Activated CD4-positive, CD25-positive, alpha-beta regulatory T cell (primary cell): ENCODE measurements at places on chromosomes 2 and 18.
A peak's percentile ranks its signal among the peaks of the same experiment; 100 is the strongest.

GRCh38 chr2:85710687-85711577 lies 16.8 kb downstream of the GNLY start:
- DNase-seq = no peak

GRCh38 chr2:239078128-239078924 lies 230.4 kb downstream of the TWIST2 start:
- DNase-seq = no peak

DNA sequence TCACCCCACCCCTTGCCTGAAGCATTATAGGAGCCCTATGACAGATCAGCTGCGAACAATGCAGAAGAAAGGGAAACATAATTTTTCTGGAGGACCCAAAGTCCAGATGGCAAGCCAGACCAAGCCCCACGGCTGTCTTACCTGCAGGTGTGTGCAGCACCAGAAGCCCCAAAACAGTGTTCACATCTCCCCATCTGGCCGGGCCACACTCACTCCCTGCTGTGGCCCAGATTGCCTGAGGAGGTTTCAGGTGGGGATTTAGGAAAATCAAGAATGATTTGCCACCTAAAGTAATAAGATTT lies 11.7 kb upstream of the STK17B start:
- DNase-seq = no peak

DNA sequence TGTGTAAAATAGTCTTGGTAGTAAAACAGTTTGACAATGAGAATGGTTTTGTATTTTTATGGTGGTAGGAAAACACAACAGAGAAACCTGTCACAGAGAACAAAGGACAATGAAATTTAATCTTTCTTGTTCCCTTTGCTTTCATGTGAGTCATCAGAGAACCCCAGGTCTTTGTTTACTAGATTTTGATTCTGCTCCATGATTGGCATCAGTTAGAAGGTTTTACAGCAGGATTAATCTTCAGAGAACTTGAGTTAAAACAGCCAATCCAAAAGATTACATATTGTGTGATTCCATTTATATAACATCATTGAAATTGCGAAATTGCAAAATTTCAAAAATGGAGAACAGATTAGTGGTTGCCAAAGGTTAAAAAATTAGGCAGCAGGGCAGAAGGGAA lies 2.5 kb downstream of the APLF start:
- no peak for DNase-seq

DNA sequence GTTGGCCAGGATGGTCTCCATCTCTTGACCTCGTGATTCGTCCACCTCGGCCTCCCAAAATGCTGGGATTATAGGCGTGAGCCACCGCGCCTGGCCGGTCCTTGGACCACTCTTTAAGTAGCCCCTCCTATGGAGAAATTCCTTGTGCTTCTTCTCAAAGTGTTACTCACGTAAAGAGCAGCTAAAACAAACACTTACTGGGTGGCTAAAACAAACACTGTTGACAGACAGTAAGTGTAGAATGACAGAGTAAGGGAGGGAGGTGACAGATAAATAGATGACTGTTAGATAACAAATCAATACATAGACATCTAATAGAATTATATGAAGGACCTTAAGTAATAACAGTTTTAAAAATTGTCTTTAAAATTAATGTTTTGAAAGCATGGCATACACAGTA lies 40.9 kb upstream of the RASGRP3 start:
- no peak for DNase-seq

DNA sequence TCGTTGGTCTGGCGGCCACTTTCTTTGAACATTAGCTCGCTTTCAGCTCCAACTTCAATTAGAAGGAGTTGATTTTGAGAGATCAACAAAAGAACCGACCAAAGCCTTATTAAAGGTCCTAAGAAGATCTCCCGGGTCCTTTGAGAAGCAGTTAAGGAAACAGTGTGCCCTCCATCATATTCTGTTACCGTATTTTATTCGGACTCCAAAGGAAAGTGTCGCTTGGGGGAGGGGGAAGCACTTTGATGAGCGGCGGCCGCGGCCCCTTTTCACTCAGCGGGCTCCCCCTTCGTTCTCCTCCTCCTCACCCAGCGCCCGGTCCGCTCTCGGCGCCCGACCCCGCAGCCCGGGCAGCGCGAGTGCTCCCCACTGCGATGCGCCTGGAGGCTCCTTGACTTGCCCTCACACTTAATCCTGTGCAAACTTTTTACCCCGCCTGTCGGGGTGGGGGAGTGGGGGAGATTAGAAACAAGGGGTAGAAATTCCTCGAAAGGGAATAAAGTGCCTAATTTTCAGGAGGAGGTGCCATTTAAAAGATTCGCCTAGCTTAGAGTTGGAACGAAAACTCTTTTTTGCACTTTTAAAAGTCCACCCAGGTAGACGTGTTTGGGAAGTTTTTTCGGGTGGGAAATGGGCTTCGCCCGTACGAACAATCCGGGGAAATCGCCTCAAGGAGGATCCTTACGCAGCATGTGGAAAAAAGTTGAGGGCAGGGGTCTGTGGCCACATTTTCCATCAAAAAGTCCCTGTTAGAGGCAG lies 1.2 kb upstream of the OTX1 start:
- no peak for DNase-seq

DNA sequence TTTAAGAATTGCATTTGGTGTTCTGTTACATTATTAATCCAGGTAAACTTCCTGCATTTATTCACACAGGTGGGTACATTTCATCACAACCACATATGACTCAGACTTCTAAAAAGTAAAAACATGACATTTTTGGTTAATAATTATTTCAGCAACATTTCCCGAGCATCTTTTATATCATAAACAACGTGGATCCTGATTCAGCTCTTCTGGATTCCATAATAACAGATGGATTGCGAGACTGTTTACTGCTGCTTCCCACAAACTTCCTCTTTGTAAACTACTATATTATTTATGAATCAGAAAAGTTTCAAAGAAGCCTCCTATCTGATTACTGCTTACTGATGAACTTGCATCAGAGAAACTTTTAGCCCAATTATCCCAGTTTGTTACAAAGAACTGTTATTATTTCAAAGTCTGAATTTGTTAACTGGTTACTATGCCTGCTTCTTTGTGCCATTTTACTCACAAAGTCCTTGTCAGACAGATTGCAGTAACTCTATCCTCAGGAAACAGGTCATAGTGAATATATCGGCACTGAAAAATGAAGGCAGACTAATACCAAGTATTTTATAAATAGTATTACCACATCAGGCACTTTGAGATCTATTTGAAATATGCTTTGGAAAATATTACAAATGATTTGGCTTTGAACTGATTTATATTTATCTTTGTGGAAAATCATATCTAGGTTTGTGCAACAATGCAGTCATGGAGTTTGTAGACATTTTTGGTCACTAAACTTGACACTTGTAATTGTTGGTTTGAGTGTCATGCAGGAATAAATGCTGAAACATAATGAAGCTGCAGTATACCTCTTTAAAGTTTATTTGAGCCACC lies 511.6 kb downstream of the PLCL1 start:
- no peak for DNase-seq

DNA sequence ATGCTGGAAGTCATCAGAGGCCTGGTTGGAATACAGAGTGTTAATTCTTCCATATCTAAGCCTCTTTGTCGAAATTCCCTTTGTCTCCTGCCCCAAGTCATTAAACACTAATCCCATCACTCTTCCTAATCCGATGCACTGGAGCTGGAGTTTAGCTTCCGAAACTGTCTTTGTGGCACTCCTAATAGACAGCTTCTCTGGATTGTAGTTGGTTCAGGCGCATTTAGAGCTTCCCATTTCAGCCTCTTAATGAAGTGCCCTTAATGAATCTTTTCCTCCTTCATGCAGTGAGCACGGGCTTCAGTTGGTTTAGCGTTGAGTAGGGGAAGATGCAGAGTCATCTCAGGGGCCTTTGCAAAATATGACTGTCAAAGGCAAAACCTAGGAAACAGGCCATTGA lies 72.2 kb upstream of the MEIS1 start:
- DNase-seq = no peak

GRCh38 chr18:52948868-52949444 lies 609.0 kb downstream of the DCC start:
- DNase-seq = no peak

DNA sequence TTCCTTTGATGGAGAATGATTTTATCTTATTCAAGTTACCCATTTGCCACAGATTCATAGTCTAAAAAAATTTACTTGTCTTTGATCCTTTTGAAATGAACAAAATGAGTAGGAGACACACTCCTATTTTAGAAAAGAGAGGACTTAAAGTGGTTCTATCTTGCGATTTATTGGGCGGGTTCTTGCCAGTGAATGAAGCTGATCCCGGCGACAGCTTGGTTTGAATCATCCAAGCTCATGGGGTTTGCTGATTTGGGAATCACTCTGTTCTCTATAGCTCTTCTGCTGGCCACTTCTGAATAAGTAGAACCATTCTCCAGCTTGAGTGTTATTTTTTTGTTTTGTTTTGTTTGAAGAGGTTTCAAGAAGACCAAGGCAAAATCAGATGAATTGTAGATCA lies 25.5 kb upstream of the PPP1CB start:
- DNase-seq = no peak

GRCh38 chr18:52339891-52340371 lies at the start of gene DCC:
TSS of gene DCC (plus strand) at chr18:52340197. CDS start at chr18:52340788, 591 bp downstream.
- no peak for DNase-seq

DNA sequence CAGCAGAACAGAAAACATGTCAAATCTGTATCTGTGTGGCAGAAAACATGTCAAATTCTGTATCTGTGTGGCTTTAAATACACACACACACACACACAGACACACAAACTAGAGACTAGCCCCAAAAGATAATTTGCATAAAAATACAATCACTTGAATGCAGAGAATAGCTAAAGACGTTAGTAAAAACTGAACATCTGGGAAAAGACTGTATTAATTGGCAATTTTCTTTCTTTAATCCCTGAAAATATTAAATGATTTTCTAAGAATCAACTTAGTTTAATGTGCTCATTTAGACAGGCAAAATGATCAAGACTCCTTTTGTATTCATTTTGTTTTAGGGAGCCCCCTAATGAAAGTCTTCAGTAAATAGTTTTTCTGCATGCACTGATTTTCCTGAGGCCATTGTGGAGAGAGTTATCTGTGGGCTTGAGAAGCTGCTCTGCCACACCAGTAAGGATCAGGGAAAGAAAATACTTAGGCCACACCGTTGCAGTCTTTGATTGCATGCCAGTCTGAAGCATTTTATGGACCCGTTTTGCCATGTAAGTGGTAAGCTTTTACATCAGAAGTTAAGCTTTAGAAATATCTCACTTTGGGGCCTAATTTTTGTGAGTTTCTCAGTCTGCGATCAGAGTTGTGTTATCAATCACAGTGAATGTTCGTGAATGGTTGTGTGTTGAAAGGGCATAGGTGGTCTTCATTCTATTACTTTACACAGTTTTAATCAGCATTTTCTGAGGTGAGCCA lies 2.2 kb downstream of the SPATS2L start:
- no peak for DNase-seq

DNA sequence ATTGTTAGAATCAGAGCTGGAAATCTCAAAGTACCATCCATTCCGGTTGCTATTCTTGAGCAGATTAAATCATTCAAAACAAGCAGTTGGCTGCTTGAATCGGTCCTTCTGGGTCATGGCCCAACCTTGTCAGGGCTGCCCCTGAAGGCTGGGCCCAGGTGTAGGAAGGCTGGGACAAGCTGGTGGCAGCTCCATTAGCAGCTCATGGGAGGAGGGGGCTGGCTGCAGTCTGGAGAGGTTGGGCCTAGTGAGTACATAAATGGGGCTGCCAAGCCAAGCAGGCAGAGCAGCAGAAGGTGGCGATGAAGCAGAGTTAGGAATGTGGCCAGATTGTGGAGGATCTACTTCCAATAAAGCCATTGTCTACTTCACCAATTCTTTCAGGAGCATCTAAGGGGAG lies 81.4 kb downstream of the ADCYAP1 start:
- DNase-seq = no peak

- no peak for DNase-seq
Measured at GRCh38 chr2:201908901-201909300, 102.6 kb downstream of the CDK15 start.

DNA sequence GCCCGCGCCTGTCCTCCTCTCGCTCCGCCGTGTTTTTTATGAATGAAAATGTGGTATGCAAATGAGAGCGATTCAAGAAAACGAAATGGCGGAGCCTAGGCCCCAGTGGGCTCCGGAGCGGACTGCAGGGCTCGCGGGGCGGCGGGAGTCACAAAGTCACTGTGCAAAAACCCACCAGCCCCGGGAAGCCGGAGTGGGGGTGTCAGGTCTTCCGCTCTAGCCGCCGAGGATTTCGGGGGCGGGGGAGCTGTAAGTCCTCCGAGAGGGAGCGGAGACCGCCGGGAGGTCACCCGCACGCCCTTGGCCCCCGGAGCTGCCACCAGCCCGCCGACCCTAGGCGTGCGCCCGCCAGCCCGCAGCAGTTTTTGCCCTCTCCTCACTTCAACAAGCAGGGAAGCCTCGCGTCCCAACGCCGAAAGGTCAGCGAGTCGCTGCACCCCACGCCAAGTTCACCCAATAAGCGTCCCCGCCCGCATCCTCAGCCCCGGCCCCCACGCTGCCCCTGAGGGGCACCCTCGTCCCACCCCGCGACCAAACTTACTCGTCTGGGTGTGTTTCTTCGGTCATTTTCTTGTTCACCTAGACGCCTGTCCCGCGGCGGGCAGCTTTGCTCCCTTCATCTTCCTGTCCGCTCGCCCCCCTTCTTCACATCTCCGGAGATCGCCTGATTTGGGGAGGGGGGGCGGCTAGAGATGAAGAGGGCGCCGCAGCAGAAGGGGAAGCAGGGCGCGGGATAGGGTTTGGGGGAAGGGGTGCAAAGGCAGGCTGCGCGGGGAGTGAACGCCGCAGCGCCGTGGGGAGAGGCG lies 775 bp downstream of the SPRED2 start:
- peak; percentile 26 for DNase-seq

DNA sequence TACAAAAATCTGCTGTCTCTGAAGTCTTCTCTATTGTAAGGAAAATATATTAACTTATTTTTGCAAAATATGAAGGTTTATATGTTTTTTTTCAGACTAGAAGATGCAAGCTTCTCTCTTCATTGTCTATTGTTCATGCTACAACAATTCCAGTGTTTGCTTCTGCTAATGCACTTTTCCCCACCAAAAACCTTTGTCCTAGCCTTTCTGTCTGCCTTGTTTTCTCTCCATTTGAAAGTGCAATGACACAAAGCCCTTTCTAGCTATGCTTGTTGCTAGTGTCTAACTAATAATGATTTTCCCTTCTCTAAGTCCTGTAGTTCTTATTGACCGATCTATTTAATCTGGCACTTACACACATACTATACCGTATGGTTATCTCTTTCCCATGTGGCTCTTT lies 369.5 kb upstream of the CELF4 start:
- DNase-seq = no peak

DNA sequence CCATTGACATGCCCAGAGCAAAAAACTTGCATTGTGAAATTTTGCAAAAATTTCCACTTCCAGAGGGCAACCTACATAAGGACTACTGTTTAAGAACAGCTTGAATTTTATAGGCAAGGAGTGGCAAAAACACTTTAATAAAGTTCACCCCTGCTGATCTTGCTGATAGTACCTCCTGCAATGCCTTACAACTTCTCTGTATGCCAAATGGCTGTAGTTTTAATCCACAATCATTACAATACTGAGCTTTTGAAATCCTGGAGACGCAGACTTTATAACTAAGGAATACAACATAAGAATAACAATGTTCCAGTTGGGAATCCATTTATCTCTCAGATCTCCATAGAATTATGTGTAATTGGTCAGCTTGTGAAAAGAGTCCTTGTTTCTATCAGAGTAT lies 247.5 kb downstream of the KCNJ3 start:
- DNase-seq = no peak

- no peak for DNase-seq
Measured at GRCh38 chr2:170713543-170714380, 1.4 kb upstream of the SP5 start.
